ENCODE measurements at places on chromosomes 7 and 10.

GRCh38 chr10:119818889-119819270 is 53.8 kb downstream of the MCMBP start:
- no peak for DNase-seq

- DNase-seq: no peak
Observed at GRCh38 chr10:58721601-58722281, 209.1 kb downstream of the BICC1 start.

- DNase-seq: no peak
Observed at GRCh38 chr10:126893841-126894240, 11.4 kb upstream of the DOCK1 start.

DNA sequence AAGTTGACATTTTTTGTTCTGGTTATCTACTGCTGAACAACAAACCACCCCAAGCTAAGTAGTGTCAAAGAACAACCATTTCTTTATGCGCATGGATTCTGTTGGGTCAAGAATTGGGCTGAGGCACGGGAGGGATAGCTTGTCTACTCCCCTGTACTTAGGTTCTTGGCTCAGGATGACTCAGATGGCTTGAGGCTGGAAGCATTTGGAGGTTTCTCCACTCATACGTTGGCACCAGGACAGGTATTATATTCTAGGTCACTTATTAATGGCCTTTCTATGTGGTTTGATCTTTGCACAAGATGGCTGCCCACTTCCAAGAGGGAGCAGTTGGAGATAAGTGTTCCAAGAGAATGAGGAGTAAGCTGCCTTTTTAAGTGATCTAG is 11.8 kb upstream of the TFAM start:
- no peak for DNase-seq

DNA sequence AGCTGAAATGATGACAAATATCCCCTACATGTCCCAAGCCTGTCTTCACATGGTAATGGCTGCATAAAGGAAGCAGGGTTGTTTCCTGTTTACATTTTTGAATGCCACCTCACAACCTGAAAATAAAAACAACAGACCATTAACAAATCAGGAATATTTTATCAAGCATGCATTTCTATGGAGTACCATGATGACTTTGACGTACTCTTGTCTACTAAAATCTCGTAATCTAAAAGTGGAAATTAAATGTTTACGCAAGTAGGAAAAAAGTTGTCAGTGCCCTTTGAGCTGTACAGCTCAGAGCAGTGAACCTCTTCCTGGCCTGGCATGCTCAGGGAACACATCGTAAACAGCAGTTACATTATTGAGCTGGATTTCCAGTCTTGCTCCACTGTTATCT is 194.1 kb downstream of the INHBA start:
- no peak for DNase-seq

DNA sequence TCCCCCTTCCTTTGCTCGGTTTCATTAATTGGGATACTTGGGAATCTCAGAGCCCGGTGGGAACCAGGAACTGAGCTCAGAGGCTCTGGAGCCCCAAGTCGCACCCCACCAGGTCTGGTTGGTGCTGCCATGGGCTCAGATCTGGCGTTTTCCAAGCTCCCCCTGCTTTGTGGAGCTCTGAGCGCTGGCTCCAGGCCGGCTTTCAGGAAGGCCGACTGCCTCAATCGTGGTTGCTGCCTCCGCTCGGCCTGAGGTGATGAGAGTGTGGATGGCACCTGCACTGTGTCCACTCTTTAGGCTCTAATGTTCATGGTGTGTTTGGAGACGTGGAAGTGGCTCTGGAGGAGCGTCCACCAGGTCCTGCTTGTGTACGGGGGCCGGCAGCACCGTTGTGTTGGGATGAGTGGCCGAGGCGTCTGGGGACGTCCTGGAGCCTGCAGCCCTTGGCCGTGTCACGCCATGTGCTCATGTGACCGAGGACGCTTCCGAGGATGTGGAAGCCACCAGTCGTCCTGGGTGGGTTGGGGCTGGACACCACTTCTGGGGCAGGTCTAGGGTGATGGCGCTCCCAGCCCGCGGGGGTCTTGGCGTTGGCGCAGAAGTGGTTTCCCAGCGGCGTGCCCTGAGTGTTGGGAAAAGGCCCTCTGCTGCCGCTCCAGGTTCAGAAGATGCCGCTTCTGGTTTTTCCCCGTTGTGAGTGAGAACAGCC is 8.2 kb downstream of the INPP5A start:
- no peak for DNase-seq

GRCh38 chr10:124701881-124702656 is 42.1 kb downstream of the FAM53B start:
- no peak for DNase-seq

DNA sequence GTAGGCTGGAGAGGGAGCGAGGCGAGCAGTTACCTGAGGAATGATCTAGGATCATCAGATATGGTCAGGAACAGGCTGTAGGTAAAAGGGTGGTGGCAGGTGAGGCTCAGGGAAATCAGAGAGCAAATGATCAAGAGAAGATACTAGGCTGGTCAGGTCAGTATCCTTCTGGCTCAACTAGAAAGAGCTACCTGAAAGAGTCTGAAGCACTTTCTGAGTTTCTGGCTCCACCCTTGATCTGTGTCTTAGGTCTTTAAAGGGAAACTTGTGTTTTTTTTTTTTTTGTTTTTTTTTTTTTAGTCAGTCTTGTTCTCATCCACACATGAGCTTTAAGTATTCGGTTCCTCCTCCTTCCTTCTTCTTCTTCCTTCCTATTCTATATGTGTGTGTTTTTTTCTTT is 10.5 kb downstream of the ADAM22 start:
- no peak for DNase-seq

DNA sequence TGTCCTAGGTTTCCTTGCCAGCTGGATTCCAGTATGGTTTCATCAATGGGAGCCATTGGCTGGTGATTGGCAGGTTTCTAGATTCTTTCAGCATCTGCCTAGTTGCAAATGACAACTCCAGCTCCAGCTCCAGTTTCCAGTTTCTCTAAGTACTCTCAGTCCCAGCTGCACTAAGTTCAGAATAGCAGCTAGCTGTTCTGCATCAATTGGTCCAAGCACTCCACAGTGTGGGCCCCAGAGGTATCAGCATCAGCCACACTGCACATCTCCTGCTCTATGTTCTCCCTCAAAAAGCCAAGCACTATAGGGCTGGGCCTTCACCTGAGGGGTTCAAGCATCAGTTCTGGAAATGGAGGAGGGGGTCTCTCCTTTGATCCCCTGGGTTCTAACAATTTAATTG is 143.4 kb downstream of the VPS50 start:
- DNase-seq: no peak

GRCh38 chr10:8037199-8037801 is 17.2 kb upstream of the GATA3 start:
- no peak for DNase-seq

Data from activated T-helper 1 cell treated with anti-CD3 and anti-CD28 coated beads, Interleukin-2, amount 50 U/mL, for 16 hours (primary cell).